ENCODE measurements at places on chromosomes 7 and 10.

GRCh38 chr10:124296121-124296812, 122.5 kb downstream of the OAT start:
- DNase-seq = no peak

DNA sequence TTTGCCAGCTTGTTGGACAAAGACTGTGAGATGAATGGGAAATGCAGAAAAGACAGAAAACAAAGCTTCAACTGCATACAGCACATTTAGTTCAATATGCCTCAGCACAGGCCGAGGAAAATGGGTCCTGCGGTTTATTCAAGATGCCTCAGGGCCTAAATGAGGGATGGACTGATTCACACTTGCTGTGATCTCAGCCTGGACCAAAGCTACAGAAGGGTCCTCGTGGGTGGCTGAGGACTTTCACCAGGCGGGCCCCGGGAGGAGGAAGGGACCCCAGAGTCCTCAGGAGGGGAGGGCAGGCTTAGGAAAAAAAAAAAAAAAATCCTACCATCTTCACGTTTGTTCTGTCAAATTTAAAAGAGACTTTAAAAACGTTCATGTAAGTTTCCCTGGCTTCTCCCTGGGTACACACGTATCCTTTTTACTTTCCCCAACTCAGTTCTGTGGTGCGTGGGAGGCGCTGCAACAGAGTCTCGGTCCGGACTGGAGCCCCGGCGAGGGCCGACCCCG, 624 bp upstream of the ZNF783 start:
- no peak for DNase-seq

DNA sequence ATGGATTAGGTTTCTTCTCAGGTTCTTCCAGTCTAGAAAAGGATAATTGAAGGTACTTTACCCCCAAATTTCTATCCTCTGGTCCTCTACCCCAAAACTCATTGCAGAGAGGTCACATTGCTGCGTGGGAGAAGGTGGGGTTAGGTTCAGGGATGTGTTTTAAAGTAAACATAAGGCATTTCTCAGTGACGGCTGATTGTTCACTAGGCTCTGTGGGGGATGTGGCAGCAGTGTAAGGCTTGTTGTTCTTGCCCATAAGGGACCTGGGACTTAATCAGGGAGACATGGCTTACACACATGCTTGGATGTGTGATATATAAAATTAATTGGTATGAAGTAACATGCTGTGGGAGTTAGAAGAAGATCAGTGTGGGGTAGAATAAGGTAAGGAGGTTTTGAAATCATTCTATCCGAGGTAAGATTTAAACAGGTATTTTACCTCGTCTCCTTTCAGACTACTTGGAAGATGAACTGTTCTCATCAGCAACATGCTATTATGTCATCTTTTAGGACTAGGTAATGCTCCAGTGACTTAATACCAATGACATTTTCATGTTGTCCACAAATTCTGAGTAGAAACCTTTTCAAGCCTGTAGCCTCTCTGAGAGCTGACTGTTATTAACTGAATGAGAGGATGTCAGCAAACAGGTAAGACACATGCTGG, 6.6 kb downstream of the CCDC126 start:
- no peak for DNase-seq

- no peak for DNase-seq
Measured at GRCh38 chr10:1409392-1409791, 327.9 kb downstream of the ADARB2 start.

DNA sequence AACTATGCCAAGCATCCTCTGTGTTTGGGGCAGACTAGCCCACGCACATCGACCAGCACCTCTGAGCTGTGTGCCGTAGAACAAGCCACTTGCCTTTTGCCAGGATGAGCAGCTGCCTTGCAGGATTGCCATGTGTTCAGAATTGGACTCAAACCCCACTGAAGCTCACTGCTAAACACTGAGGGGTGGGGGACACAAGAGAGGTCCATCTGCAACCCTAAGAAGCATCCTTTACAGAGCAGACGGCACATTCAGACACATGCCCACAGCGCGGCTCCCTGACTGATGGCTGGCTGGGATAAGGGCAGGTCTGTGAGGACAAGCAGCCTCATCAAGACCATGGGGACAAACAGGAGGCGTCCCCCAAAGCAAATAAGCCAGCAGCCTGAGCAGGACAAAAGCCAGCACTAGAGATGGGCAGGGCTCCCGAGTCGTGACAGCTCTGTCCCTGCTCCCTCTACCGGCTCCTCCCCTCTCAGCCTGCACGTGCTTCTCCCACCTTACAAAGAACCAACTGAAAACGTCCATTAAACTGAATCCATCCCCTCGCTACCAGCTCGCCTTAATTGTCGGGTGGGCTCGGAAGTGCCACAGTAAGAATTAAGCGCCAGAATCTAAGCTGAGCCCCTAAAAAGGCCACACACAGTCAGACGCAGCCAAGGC, 114.2 kb downstream of the PRKAG2 start:
- no peak for DNase-seq

DNA sequence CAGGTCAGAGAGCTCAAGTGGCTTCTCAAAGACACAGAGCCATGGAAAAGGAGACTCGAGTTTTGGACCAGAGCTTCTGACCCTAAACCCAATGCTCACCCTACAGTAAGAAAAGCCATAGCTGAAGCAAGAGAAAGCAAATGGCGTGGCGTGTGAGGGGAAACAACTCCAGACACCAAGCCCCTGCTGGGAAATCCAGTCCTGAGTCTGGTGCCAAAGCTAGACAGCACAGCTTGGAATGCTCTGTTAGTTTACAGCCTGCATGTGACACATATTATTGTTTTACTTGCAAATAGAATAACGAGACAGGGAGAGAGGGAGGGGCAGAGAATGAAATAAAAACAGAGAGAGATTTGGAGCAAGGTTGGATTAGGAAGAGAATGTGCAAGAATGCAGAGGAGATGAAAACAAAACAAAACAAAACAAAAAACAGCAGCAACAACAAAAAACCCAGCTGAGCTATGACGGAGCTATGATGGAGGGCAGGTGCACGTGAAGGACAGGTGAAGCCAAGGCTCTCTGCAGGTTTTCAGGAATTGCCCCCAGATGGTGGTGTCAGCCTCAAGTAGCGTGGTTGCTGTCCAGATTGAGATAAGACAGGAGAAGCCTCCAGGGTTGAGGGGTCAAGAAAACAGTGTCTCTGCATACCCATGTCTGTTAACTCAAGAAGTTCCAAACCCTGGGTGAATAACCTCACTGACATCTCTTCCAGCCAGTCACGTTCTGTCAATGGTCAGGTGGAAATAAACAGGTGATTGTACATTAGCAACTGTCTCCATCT, 69.7 kb upstream of the LRRC18 start:
- DNase-seq = no peak
